Activated gamma-delta T cell (primary cell): ENCODE measurements at places on chromosomes 12 and 14.
A peak's percentile ranks its signal among the peaks of the same experiment; 100 is the strongest.

GRCh38 chr14:54533100-54533499 is 23.4 kb downstream of the CGRRF1 start:
- DNase-seq, result no peak

GRCh38 chr14:43308421-43309110 is 1198.5 kb downstream of the FSCB start:
- no peak for DNase-seq

DNA sequence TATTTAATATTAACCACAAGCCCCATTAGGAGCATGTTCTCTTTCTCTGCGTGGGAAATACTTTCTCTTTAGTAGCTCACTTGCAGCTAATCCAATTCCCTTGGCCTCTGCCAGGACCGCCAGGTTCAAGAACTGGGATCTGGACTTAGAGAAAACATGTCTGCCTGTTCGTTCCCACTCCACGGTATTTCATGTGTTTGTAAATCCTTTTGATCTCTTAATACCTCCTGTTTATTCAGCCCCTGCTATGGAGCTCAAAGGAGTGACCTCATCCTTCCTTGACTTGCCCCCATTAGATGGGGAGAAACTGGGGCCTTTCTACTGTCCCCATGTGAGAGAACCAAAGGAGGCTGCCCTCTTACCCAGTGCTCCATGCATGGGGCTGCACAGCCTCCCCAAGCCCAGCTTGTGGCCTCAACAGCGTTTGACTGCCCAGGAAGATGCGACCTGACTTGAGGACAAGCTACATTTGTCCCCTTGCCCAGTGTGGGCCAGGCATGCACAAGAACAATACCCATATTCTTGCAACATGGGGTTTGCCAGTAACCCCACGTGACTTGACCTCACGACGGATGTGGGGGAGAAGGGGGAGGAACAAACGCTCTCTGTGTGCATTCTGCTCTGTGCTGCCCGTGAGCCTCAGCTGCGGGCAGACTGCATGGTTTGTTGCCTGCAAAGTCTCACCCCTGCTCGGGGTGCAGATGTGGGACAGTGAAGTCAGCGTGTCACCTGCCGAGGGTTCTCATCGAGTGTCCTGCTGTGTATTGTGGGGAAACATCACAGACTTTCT is 30.3 kb downstream of the CD9 start:
- DNase-seq, result peak; percentile 16

DNA sequence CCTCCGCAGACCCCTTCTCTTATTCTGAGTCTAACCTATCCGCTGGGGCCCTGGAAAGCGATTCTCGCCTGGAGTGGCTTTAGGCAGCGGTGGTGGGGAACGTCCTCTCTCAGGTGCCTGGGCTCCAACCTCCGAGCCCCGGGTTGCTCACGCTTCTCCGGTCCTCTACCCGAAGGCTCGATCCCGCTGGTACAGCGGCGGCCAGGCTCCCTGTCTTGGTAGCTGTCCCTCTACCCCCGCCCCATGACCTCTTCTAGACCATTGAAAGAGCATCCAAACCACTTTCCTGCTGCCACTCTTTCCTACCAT is 505 bp upstream of the HEBP1 start:
- DNase-seq, result no peak

DNA sequence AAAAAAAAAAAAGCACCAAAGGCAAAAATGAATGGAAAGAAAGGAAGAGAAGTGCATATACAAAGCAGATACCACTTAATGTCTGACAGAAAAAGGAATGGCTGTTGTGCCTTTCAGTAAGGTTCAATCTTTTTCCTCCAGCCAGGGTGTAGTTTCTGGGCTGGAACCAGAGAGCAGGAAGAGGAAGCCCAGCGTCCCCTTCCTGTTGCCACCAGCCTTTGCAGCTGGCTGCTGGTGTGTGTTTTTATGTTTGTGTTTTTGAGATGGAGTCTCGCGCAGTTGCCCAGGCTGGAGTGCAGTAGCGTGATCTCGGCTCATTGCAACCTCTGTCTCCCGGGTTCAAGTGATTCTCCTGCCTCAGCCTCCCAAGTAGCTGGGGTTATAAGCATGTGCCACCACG is 64.6 kb upstream of the LTA4H start:
- DNase-seq, result no peak

- no peak for DNase-seq
These were observed 277.5 kb upstream of the TBX3 start for GRCh38 chr12:114961491-114961890.

DNA sequence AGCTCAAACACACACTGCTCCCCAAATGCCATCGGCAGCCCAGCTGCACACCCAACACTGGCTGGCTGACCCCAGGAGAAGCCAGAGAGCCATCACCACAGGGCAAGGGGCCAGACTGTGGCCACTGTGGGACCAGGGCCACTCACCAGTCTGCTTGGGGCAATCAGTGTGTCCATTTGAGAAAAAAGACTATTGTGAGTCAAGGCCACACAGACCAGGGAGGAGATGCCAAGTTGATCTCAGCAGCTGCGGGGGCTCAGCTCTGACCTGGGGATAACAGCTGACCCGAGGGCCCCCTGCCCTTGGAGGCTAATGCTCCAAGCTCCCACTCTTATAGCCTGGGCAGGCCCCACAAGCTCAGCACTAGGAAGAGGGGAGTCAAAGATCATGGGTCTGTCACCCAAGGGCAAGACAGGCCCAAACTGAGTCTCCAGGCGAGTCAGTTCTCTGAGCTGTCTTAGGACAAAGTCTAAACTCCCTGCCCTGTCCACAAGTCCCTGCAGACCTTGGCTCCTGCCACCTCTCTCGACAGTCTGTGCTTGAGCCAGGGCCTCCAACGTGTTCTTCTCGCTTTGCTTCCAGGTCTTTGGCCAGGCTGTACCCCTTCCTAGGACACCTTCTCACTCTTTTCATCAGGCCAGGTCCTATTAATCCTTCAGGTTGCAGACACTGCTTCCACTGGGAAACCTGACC is 30.1 kb upstream of the PNMA1 start:
- DNase-seq, result no peak

DNA sequence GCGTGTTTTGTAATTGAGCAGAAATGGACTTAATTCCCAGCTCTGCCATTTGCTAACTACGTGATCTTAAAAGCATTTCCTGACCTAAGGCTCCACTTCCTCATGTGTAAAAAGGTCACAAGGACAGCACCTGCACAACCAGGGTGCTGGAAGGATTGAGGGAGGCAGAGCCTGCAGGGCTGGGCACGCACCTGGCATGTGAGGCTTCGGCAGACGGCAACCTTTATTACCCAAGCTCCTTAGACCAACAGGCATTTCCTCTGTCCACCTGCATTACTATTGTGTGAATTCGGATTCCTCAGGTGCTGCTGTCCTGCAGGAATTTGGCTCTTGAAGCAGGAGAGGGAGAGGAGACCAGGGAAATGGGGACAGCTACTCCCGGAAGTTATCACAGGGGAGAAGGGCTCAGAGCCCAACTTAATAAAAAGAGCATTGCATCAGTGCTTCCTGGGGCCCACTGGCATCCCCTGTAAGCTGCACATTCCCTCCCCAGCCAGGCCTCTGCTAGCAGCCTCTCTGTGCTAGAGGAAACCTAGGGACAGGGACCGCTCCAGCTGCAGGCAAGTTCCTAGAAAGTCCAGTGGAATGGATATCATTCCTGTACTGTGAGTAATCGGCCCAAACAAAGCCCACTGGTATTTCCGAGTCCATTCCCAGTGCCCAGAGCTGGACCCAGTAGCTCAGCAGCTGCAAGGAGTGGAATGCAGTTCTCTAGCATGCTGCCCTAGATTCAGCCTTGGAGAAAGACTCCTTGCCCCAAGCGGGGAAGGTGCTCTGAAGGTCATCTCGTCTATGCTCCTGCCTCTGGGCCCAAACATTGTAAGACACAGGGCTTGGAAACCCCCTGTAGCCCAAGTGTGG is 157.1 kb upstream of the CCND2 start:
- no peak for DNase-seq

- no peak for DNase-seq
These were observed 96.9 kb downstream of the VRK1 start for GRCh38 chr14:96893966-96894622.

- DNase-seq, result no peak
These were observed 580.9 kb downstream of the DIO2 start for GRCh38 chr14:79630288-79630960.

- no peak for DNase-seq
These were observed 11.8 kb upstream of the POLR3B start for GRCh38 chr12:106345746-106346145.

GRCh38 chr12:23757541-23757962 is 191.9 kb downstream of the SOX5 start:
- no peak for DNase-seq

DNA sequence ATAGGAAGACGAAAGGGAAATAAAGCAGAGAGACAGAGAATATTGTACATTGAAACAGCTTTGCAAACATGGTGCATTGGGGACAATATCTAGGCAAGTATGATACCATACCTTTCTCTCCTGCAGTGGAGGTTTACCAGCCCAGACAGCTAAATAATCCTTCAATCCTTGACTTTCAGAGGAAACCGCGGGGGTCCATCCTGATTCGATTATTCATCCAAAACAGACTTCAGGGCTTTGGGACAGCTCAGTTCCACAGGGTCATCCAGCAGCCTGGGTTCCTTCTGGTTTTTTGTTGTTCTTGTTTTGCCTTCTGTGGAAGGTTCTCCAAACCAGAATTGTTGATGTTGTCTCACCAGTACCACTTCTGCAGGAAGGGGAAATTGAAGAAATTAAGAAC is 81.5 kb downstream of the LGR5 start:
- no peak for DNase-seq

DNA sequence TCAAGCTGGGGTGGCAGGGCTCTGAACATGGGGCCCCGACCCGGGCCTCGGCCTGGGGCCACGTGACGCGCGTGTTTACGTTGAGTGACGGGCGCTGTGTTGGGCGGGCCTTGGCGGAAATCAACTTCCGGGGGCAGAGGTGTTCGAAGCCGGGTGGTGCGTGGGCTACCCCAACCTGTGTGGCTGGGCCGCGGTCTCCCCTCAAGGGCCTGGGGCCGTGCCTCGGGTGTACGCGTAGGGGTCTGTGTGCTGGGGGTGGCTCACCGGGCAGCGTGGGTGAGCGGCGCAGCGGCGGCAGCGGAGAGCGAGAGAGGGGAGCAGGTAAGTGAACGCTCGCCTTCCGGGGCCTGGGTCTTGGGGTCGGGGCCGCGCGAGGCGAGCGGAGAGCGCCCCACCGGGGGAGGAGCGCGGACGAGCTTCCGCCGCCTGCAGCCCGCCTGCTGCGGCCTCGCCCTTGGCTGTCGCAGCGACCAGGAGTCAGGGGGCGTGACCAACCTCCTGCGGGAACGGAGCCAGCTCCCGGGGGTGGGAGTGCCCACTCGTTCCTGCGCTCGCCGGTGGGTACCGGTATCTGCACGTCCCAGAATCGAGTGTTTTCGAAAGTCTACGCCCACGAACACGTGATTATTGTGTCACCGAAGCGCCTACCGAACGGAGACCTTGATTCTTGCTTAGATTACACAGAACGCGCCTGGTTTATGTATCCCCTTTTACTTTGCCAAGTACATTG is at the start of gene CCDC91:
Gene CCDC91 (plus strand): TSS at position 136 of the 730 bp plus-strand sequence. CDS start 66,760 bp downstream, outside the sequence.
- DNase-seq, result peak; percentile 79

GRCh38 chr12:109763201-109763841 is 49.7 kb downstream of the FAM222A start:
- DNase-seq, result no peak

DNA sequence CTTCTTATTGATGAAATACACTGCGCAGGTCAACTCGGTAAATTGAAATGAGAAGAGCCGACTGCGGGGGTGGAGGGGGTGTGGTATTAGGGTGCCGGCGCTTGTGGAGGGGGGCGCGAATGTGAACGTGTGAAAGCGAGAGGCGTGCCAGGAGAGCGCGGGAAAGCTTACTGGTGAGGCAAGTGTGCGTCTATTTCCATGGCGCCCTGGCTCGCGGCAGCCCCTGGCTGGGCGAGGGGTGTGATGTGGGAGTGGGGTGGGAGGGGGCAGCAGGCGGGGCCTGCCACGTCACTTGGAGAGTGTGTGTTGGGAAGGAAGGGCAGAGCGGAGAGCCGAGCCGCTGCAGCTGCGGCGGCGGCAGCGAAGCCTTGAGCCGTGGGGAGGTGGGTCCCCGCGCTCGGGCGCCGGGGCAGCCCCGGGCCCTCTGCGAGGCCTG is 88.8 kb downstream of the GALNT8 start:
- peak; percentile 13 for DNase-seq

GRCh38 chr12:104462931-104463339 is 6.2 kb downstream of the CHST11 start:
- DNase-seq, result no peak

GRCh38 chr14:67940486-67941455 is 121.2 kb downstream of the RAD51B start:
- DNase-seq, result no peak

- no peak for DNase-seq
These were observed 103.5 kb downstream of the WSCD2 start for GRCh38 chr12:108232565-108232964.

DNA sequence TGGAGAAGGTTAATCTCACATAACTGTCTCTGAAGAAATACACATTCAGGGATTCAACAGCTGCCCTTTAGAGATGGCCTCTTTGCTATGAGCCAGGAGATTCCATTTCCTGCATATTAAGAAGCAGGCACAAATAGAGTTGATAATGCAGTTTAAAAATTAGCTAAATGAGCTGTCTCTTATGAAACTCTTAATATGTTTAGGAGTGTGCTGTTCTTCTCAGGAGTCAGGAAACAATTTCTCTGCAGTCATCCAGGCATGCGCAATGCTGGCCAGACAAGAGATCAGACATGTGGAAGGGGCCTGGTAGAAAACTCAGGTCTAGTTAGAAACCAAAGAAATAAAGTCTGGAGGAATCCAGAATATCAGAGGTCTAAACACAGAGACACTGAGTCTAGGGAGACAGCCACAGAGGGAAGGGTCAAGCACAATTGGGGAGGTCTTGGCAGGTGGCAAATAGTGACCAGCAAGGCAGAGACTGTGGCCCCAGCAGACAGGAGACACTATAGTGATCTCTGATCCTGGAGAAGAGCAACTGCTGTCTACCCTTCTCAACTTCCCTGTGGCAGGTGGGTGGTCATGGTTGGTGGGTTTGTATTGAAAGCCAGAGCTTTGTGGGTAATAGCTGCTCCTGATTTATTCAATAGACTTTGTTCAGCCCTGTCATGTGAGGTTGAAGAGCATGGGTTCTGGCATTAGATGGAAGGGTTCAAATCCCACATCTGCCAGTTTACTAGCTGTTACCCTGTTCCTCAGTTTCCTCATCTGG is 185.8 kb upstream of the RMST start:
- DNase-seq, result no peak
